NCI-H774 (cell line): ENCODE measurements at places on chromosomes 3 and 15.

- no peak for DNase-seq
These were observed 153.6 kb downstream of the AKAP13 start for GRCh38 chr15:85534031-85534430.

DNA sequence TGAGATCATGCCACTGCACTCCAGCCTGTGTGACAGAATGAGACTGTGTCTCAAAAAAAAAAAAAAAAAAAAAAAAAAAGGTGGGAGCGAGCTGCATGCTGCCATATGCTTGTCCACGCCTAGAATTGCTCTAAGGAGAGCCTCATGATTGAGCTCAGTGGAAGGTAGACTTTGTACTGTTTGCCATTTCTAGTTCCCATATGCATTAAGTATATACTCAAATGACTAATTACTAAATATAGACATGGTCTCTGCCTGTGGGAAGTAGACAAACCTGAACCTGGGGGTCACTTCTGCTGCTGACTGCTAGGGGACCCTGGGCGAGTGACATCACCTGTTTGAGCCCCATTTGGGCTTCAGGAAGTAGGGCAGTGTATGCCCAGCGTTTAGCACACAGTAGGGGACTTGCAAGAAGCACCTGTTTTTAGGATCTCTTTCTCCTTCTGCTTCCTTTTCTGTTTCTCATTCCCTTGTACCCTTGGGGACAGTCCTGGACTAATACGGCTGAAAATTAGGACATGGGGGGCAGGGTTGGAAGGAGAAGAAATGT lies 27.2 kb downstream of the PRKCD start:
- DNase-seq: no peak

- no peak for DNase-seq
These were observed 21.5 kb upstream of the TIMP4 start for GRCh38 chr3:12180218-12180617.

GRCh38 chr3:42814246-42814645 lies 5.0 kb downstream of the ACKR2 start:
- DNase-seq: no peak

DNA sequence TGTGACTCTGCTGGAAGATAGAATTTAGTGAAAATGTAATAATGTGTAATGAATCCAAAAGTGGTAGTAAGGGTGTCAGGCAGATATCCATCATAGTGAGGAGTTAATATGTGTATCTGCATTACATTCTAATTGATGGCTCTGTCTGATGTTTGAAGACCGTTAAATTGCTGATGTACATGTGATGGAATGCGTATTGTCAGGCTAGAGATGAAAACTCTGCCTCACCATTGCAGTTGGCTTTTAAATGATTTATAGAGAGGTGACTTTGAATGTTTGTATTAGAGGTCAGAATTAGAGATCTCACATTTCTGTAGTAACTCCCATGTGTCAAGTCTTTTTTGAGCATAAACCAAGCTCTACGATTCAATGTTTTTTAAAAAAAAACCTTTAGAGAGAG lies 234.6 kb downstream of the NAALADL2 start:
- no peak for DNase-seq

DNA sequence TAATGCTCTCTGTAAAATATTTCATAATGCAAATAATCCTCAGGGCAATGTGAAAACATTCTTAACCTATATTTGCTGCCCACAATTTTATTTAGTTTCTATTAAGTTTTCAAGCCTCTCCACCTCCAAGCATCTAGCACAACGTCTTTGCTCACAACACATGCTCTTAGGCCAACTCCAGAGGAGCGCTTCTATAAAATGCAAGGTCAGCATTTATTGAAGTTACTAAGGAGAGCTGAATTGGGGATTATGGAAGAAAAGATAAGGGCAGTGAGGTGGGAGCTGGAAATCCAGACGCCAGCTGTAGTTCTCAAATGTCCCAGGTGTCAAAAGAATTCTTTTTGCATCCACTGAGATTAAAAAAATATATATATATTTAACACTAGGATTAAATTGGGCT lies 996 bp downstream of the RABL3 start:
- DNase-seq: no peak

DNA sequence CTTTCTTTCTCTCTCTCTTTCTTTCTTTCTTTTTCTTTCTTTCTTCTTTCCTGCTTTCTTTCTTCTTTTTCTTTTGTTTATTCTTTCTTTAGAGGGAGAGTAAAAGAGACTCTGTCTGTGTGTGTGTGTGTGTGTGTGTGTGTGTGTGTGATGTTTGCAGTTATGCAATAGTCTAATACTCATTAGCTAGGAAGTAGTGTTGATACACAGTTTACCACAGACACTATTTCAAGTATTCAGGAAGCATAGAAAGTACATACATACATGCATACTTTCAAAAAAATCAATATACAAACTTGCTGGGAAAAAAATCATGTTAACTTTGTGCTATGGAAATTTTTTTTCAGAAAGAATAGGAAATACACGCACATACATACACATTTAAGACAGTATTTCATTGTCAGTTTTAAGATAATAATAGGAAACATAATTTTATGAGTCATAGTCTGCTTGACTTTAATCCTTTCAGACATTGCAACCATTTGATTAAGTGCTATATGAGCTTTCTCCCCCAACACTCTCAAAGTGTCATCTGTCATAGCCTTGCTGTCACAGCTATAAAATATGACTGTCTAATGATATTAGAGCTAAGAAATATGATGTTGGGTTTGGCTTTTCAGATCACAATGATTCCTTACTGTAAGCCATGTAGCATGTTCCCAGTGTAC lies 74.9 kb upstream of the EPHA3 start:
- no peak for DNase-seq

DNA sequence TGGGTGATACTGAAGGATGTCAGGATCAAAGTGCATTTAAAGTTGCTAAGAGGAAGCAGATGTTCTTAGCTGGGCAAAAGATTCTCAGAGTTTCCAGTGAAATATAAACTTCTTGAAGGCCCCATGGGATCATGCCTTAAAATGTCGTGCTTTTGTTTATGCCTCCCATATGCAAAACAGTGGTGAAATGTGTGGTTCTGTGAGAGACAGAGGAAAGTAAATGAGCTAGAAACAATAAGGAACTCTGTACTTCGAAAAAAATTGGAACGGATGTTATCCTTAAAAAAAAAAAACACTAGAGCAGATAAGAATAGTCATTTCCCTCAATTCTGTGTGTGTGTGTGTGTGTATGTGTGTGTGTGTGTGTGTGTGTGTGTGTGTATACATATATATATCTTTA lies 497.0 kb upstream of the TBL1XR1 start:
- DNase-seq: no peak

DNA sequence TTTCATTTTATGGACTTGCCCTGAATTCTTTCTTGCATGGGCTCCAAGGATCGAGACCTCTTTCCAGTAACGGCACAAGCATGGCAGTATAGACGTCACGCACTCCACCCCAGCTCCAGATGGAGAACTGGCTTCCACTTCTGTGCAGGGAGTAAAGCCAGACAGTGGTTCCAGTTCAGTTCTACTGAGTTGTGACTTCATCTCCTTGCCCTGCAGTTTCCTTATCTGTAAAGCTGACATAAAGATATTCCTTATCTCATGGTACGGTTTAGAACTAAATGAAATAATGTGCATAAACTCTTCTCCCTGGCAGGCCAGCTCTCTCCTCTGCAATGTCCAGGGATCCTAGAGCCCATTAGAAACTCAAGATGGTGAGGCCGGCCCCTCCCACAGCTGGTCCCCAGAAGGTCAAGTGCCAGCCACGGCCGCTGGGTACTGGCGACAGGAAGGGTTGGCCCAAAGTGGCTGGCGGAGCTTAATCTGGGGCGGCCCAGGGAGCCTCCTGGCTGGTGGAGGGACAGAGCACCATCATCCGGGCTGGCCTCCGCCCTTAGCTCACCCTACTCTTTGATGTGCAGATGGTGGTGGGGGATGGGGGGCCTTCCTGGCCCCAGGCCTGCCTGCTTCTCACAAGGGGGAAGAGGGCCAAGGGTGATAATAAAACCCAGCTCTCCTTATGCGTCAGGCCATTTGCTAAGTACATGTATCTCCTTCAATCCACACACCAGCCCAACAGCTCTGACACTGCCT lies 7.2 kb downstream of the MESP2 start:
- DNase-seq: no peak

DNA sequence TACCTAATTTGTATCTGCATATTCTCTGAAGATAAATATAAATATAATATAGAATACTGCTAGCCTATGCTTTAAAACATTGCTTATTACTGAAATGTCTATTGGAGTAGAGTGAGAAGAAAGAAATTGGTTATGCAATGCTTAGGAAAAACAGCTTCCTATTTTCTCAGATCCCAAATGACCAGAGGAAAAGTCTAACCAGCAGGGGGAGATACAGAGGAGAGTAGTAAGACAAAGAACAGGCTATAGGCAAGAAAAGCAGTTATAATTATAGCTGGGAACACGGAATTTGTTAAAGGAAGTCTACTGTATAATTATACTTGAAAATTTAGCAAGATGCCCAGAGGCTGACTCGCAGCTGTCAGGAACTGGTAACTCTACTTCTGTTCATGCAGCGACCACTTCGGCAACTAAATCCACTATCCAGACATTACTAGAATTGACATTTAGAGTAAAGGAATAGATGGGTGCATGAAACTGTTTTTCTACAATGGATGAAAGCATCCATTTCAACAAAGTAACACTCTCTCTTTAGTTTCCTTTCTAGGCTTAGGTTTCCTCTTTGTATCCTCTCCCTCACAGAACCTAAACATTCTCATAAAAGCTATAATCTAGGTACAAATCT lies 97.2 kb downstream of the TBC1D5 start:
- DNase-seq: no peak

GRCh38 chr15:101187820-101188636 lies 63.8 kb downstream of the CHSY1 start:
- DNase-seq: no peak

- no peak for DNase-seq
These were observed 28.6 kb downstream of the IL5RA start for GRCh38 chr3:3081381-3082233.

GRCh38 chr3:169545606-169546005 lies 117.9 kb downstream of the MECOM start:
- DNase-seq: no peak

- no peak for DNase-seq
These were observed 107.0 kb downstream of the EEFSEC start for GRCh38 chr3:128260275-128260674.

DNA sequence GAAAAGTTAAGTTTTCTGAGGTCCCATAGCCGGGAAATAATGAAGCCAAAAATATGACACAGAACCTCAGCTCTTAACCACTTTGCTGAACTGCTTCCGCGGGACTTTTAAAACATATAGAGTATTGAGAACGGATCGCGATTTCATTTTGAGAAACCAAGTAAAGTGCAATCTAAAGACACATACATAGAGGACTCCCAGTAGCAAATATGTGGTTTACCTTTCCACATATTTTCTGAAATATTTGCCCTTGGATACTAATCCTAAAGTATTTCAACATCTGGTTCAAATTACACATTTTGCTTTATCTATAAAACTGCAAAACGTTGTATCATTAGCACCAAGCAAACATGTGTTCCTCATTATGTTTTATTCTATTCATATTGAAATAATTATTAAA lies 776.5 kb downstream of the ROBO2 start:
- no peak for DNase-seq

DNA sequence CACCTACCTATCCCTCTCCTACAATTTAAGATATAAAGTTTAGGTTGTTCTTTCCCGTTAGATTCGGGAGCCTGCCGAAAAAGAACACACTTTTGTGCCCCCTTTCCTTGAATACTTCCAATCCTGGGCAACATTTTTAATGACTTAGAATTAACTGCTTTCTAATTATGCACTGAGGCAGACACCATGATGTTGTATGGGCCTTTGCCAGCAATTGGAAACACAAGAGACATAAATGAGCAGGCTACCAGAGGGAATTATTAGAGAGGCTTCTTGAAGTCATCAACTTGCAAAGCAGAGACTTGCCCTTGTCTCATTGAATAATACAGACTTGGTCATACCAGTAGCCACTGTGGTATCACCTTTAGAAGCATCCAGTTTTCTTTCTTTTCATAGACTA lies 96.8 kb downstream of the CDIN1 start:
- DNase-seq: no peak

DNA sequence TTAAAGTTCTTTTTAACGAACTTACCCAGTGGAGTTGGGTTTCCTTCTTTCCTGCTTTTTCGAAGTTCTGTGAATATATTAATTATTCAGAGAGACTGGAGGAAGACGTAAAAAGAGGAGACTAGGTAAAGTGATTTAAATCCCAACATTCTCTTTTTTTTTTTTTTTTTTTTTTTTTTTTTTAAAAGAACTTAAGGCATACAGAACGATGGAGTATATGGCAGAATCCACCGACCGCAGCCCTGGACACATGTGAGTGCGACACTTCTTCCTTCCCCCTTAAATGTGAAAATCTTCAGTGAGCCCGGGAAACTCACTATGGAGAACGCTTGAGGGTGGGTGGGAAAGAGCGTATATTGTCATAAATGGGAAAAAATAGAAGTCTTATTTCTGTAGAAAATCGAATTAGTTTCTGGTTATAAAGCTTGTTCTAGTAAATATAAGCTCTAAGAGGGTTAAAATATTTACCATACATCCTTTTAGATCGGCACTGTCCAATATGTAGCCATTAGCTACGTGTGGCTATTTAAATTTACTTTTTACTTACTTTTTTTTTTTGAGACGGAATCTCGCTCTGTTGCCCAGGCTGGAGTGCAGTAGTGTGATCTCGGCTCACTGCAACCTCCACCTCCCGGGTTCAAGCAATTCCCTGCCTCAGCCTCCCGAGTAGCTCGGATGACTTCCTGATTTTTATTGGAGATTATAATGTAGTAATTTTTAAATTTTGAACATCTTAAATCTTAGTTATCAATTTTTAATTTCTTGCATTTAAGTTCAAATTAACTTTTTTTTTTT lies 892 bp downstream of the NMD3 start:
- no peak for DNase-seq

DNA sequence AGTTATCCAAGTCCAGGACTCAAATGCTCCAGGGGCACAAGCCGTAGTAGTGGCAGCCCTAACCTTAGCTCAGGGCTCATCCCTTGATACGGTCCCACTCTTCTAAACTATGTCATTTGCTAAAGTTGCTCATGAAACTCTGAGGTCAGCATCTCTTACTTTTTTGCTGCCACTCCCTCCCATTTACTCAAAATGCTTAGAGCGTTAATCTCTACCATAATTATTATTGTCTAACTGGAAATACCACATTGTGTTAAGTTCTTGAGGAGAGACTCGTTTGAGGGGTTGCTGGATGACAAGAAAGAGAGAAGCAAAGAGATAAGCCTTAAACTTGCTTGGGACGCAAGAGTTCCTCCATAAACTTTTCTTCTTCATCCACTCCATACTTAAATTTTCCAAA lies 26.9 kb upstream of the TMOD3 start:
- DNase-seq: no peak
